Fibroblast of lung (primary cell): ENCODE measurements at places on chromosomes 12 and 14. TPM values are rescaled to one million over a fixed set of nuclear protein-coding genes. Genes with fewer than 3 reads are reported as not detected.

GRCh38 chr14:21486640-21487087, 9.7 kb downstream of the TOX4 start:
- peaks cover 13% of the 10 kb centered on the region for H3K36me3 ChIP-seq
- peak overlapping the region; percentile 20 for H3K27ac ChIP-seq
- DNase-seq = peak; percentile 81
- H3K4me3 ChIP-seq = no peak overlapping the region
- H3K27me3 ChIP-seq = no peaks in the 10 kb centered on the region
- H3K4me1 ChIP-seq = no peaks in the 10 kb centered on the region

- no peaks in the 10 kb centered on the region for H3K27me3 ChIP-seq
- DNase-seq = no peak
- no peaks in the 10 kb centered on the region for H3K4me1 ChIP-seq
Observed at GRCh38 chr12:53552361-53553327, 45.4 kb upstream of the NPFF start.

- no peak overlapping the region for H3K27ac ChIP-seq
- DNase-seq = no peak
- H3K36me3 ChIP-seq = no peaks in the 10 kb centered on the region
- no peak overlapping the region for H3K4me3 ChIP-seq
Observed at GRCh38 chr14:91841065-91841464, 26.3 kb downstream of the TC2N start.

GRCh38 chr12:122073815-122074214, 4.7 kb upstream of the MLXIP start:
- no peaks in the 10 kb centered on the region for H3K27me3 ChIP-seq
- peaks cover 13% of the 10 kb centered on the region for H3K4me1 ChIP-seq
- DNase-seq = no peak
- no peak overlapping the region for H3K27ac ChIP-seq

- H3K36me3 ChIP-seq = no peaks in the 10 kb centered on the region
- DNase-seq = peak; percentile 38
- no peaks in the 10 kb centered on the region for H3K27me3 ChIP-seq
Observed at GRCh38 chr12:78963439-78964227, 99.1 kb downstream of the SYT1 start.

Gene C3AR1
- total RNA-seq = 0.17 TPM in 1 of 2 replicates, not detected in the other
